ENCODE measurements at places on chromosomes 12 and 14.

DNA sequence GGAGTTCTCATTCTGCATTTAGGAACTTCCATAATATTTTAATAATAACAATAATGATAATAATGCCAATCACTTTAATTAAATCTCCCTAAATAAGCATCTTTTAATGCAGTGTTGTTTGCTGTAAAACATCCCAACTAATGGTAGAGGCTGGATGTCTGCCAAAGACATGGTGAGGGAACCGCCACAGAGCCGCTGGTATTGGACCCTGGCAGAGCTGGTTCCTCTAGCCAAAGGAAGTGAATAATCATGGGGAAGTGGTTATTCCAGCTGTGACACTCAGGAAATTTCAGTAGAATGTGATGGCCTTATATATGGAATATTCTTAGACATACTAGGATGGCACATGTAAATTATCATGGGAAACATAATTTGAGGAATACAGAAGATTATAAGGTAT, 483.3 kb downstream of the ZFP36L1 start:
- DNase-seq, result no peak

DNA sequence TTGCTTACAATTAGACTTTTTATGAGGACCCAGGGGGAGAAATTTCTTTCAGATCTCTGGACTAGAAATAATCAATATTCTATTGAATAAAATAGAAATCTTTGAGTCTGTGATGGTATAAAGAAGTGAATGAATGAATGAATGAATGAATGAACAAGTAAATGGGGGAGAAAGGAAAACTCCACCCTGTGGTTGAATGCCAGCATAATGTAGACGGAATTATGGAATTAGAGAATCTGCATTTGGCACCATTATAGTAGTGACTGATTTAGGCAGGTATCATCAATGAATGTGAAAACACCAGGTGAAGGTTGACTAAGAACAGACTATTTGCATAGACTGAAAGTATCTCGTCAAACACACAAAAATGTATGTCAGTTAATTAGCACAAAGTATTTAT, 135.0 kb downstream of the FBXL14 start:
- DNase-seq, result no peak

GRCh38 chr14:80653956-80654355, 287.6 kb downstream of the CEP128 start:
- no peak for DNase-seq

DNA sequence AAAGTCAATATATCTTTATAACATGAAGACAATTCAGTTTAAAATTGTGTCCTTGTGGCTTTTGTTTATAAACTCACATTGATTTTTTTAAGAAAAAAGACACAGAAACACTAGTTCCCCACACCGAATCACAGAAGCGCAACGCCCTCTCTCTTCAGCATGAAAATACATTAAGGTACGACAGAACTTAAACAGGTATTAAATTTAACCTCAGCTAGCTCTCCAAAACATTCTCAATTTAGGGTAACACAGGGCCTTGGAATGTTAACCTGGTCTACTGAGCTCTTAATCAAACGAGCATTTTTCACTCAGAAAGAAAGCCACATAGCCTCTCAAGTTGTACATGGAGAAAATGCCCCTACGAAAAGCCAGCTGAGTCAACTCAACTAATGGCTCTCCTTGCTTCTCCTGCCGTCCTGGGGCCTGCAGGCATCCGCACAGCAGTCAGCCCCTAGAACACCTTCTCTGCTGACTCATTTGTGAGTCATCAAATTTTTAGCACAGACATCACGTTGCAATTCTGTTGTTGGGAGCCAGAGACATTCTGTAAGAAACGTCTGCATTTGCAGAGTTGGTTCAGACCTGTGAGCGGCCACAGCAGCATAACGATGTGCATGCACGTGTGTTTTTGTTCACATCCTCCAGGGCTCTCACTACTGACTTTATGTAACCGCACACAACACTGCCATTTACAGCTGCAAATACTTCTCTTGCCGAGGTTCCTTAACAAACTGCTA, 141.6 kb downstream of the ITPR2 start:
- DNase-seq, result no peak

DNA sequence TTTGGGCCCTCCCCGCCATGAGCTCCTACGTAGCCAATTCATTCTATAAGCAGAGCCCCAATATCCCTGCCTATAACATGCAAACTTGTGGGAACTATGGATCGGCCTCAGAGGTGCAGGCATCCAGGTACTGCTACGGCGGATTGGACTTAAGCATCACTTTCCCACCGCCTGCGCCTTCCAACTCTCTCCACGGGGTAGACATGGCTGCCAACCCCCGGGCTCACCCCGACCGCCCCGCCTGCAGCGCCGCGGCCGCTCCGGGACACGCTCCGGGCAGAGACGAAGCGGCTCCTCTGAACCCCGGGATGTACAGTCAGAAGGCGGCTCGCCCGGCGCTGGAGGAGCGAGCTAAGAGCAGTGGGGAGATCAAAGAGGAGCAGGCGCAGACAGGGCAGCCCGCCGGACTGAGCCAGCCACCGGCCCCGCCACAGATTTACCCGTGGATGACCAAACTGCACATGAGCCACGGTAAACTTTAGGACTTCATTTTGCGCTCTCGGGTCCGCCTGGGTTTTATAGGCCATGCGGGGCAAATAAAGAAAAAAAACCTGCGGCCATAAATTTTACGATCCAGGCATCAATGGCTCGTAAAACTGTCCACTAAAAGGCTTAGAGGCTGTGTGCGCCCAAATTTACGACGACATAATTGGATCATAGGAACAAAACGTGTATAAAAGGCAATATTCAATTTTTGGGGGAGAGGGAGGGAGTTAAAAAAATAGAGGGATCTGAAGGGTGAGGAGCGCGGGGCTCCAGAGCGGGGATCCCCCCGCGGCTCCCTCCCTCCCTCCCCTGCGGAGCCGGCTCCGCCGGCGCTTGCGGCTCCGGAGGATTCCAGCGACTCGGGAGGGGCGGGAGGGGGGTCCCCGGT, 493 bp downstream of the HOXC5 start:
- DNase-seq, result no peak

- DNase-seq, result no peak
Measured at GRCh38 chr12:50887191-50887590, 44.5 kb downstream of the TMPRSS12 start.

GRCh38 chr12:21773263-21773741, 1.2 kb downstream of the KCNJ8 start:
- no peak for DNase-seq

GRCh38 chr12:21547437-21547836, 21.3 kb downstream of the SPX start:
- DNase-seq, result no peak

GRCh38 chr14:59870277-59871165, at the start of gene RTN1:
RTN1 (minus strand) TSS chr14:59870776; CDS start chr14:59870630, 146 bp downstream.
- peak; percentile 67 for DNase-seq

GRCh38 chr12:30797689-30798088, 42.9 kb upstream of the CAPRIN2 start:
- no peak for DNase-seq

GRCh38 chr14:96214793-96215192, 10.2 kb downstream of the BDKRB2 start:
- no peak for DNase-seq

DNA sequence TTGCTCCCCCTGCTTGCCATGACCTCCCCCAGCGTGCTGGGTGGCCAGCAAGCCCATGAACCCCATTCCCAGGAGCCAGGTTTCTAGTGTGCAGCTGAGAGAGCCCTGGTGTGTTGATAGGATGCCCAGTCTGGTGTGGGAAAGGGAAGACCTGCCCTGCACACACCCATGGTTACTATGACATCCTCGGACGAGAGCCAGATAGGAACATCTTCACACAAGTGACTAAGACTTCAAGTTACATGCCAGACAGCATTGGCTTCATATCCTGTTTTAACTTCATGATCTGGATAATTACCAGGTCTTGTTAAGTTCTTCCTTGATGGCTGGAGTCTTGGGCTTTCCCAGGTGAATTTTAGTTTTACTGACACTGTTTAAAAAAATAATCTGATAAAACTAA, 196.6 kb upstream of the EGLN3 start:
- DNase-seq, result no peak

- peak; percentile 82 for DNase-seq
Measured at GRCh38 chr12:124512667-124513296, 54.6 kb downstream of the NCOR2 start.

- DNase-seq, result no peak
Measured at GRCh38 chr14:76775695-76776427, 14.6 kb downstream of the VASH1 start.

DNA sequence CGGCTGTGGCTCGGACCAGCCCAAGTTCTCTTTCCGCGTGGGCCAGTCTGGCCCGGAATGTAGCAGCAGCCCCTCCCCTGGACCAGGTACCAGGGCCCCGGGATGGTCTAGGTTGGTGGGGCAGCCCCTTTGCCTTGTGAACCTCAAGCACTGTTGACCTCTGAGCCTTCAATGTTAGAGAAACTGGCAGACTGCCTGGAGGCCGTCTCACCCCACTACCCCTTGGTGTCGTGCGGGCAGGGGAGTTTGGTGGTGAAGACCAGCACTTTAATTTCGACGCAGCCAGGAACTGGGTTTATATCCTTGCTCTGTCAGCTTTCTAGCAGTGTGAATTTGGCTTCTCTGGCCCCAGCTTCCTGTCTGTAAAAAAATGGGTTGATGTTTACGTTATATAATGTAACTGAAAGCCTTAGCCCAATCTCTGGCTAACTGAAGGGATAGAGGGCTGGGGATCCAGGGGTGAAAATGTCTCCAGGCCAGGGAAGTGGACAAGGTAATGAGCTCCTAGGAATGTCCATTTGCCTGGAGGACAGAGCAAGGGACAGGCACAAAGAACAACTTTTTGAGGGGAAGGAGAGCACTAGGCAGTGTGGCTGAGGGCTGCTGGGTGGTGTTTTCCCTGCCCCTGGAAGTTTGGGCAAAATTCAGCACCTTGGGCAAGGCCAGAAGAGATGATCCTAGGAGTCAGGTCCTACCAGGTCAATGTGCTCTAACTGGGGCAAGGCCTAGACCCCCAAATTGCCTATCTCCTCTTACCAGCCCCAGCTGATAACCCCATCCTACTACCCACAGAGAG, 11.4 kb downstream of the MCRS1 start:
- DNase-seq, result no peak
